ENCODE measurements at places on chromosomes 2 and 18.

GRCh38 chr18:41646915-41647620 is 308.0 kb upstream of the PIK3C3 start:
- DNase-seq = no peak

DNA sequence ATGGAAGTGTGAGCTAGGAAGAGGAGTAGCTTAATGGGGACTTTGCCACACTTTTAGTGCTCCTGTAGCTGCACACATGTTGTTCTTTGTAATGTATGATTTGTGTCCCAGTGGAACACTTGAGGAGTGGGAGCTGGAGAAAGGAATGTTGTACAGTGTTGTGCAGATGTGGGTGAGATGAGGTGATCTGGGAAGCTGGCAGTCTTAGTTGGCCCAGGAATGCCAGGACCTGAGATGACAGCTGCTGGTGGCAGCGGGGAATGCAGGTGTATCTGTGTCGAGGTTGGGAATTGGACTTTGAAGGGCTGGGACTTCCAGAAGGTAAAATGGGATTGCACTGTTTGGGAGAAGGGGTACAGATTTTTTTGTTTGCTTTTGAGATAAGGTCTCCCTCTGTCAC is 23.6 kb downstream of the NEDD4L start:
- no peak for DNase-seq

- DNase-seq = no peak
Measured at GRCh38 chr2:241900251-241901017, 30.9 kb downstream of the RTP5 start.

DNA sequence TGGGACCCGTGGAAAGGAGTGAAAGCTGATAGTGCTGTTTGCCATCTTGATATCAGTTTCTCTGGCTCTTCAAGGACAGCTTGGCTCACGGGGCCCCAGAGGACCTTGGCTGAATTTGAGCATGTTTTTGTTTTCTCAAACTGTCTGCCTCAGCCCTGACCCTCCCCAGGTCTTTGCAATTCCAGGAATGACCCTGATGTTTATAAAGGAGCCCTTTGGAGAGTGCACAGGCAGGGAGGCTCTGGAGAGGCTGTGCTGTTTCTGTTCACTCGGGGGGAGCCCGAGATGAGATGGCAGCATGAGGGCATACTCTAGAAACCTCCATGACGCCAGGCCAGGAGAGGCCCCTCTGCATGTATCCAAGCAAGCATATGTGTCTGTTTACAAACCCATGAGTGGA is 16.4 kb downstream of the IGFBP2 start:
- DNase-seq = no peak

GRCh38 chr2:189298038-189298437 is 118.5 kb upstream of the COL5A2 start:
- DNase-seq = no peak

DNA sequence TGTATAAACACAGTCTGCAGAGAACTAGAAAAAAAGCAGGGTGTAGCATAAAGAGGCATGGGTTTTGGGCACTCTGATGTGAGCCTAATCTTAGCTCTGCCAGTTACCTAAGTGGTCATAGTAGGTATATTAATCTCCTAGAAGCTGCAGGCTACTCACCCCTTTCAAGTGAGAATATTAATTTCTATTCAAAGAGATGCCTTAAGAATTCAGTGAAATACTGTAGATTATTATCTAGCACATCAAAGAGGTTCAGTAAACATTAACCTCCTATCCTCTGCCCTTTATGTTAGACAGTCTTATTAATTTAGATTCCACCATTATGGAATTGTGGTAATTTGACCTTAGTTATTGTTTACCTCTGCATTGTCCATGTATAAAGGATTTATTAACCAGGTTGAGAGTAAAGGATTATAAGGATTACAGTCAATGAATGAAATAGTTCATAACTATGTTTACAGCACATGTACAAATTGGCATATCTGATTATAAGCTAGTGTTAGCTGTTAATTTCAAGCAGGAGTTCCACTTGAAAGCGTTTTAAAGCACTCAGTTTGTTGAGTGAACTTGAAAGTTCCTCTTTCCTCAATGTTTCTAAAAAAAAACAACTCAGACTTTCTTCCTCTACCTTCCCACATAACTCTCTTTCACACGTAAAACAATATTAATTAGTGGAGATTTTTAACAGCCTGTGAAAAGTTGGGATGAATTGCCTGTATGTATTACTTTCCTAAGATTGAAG is 150.6 kb upstream of the EPC2 start:
- DNase-seq = no peak

DNA sequence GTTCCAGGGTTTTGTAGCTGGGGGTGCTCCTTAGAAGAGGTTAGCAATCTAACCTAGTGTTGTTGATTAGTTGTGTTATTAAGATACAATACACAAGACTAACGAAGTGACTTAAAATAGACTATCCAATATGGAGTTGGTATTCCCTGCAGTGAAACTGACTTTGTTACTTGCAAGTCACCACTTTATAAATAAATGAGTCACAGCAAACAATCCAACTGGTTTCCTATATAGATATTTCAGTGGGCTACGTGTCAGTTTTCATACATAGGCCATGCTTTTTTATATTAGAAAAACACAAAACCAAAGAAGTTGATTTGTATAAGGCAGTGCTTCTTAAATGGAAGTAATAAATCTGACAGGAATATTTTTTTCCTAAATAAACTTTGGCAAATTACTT is 274.0 kb downstream of the CAMKMT start:
- no peak for DNase-seq

DNA sequence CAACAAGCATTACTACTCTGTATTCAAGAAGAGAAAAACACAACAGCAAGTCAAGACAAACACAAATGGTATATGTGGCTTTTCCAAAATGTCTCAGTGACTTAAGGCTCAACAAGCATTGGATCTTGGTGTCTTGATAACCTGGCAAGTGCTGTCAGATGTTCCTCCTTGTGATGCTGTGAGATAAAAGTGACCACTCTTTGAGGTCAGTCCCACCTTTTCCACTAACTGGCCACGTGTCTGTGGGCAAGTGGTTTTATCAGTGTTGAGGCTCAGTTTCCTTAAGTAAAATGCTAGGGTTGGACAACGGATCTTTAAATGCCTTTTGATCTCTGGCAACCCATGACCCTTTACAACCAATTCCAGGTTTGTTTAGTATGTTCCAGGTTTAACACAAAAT is 98.7 kb downstream of the BCL2 start:
- no peak for DNase-seq

DNA sequence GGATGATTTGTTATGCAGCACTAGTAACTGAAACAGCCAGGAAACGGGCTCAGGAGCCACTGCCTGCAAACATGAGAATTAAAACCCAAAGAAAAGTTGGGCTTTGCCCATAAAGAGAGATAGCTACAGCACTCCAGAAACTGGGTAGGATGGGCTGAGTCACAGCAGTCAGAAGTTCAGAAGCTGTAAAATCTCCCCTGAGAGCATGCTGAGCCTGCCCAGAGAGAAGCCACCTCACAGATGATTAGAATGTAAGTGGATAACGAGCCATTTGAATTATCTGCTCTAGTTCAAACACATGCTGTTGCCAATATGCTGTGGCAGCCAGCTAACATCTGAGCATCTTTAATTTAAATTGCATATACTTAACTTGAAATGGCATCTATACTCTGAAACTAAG is 388.1 kb upstream of the ACVR2A start:
- DNase-seq = no peak

DNA sequence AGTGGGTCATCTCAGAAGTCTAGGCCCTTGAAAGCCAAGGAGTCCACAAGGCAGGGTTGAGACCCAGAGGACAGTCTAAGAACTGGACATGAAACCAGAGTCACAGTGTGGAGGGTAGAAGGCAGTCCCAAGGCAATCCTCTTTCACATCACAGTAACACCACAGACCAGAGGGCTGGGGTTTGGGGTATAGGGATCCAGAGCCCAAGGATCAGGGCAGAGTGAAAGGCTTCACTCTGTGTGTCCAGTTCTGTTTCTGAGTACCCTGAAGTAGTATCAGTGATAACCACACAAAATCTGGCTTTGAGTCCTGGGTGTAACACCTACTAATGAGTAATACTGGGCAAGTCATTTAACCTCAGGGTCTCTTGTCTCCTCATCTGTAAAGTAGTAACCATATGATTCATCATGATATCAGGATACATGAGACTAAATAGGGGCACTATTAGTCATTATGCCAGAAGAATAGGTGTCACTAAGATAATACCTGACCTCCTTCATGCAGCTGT is 91.0 kb downstream of the ICA1L start:
- DNase-seq = no peak

DNA sequence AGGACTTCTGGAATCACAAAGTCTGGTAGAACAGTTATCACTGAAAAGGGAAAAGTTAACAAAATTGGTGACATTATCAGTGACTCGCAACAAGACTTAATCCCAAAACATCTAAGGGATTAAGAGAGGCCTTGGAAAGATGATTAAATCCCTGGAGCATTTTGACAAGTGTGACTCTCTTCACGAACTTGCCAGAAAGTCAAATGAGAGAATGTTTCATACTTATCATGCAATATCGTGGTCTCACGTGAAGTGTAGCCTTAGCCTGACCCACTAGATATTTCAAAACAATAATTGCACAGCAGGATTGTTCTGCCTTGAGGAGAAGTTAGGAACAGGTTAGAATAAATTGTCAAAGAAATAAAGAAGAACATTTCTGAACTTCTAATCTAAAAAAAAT is 104.5 kb downstream of the COL6A3 start:
- no peak for DNase-seq

GRCh38 chr18:70228536-70228935 is 23.0 kb upstream of the RTTN start:
- no peak for DNase-seq

- no peak for DNase-seq
Measured at GRCh38 chr18:39587586-39587985, 2022.0 kb upstream of the CELF4 start.

- no peak for DNase-seq
Measured at GRCh38 chr2:52632543-52632942, 1135.1 kb upstream of the CHAC2 start.

DNA sequence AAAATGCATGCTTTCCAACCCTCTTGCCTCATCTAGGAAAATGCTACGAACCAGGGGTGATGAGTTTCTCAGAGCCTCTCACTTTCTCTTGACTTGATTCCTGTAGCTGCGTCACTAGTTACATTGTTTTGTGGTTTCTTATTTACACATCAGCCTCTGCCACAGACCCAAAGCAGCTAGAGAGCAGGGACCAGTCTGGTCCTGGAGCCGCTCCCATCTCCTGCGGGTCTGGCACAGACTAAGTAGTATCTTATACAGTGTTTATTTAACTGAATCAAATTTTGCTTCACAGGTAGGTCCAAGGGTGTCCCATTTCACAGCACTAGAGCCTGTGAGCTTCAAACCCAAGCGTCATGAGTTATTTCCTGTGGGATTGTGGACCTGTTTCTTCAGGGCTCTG is 310.5 kb downstream of the MYCN start:
- DNase-seq = no peak

DNA sequence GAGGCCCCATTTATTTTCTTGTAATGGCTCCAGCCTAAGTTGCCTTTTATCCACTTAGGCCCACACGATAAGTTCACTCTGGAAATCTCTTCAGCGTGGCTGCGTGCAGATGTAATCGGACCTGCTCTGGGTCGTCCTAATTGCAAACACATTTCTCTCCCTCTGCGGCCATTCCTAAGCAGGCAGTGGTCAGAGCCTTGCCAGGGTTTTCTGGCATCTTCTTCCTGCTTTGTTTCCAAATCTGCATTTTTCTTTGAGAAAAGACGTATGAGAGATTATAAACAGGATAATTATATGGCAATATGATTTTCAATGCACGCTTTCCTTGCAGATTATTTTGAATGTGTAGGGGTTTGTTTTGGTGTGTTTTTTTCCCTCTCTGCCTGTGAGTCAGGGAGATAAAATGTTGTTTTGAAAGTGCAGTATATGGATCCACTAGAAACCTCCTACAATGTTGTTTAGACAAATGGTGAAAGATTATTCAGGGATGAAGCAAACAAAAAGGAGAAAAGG is 239.4 kb upstream of the TANK start:
- no peak for DNase-seq
